Activated T-helper 2 cell treated with anti-CD3 and anti-CD28 coated beads, Interferon-gamma antibody, Interleukin-2, Interleukin-4, amounts not matched to agents 10 μg/mL and 5 μg/mL and 100 μg/mL, durations not matched to agents 14 hours and 24 hours and 36 hours (primary cell): ENCODE measurements at places on chromosomes 13 and 19. TPM values are rescaled to one million over a fixed set of nuclear protein-coding genes. Genes with fewer than 3 reads are reported as not detected.

- peak within 1 kb of the TSS; percentile 67 for H3K4me3 ChIP-seq
- peaks cover 4% of the 10 kb centered on the region for H3K4me1 ChIP-seq
- no peaks in the 10 kb centered on the region for H3K36me3 ChIP-seq
Observed at GRCh38 chr13:96053003-96053703, at the start of gene UGGT2. TSS of gene UGGT2 (minus strand) at chr13:96053401. CDS start at chr13:96053312, 89 bp downstream.

The TOMM40 gene
- total RNA-seq: 152 and 156 TPM in 2 replicates

The CRYL1 gene
- total RNA-seq: 8.7 TPM in 2 replicates

- H3K4me3 ChIP-seq: no peak overlapping the region
- H3K36me3 ChIP-seq: no peaks in the 10 kb centered on the region
- H3K4me1 ChIP-seq: peaks cover 40% of the 10 kb centered on the region
- H3K27ac ChIP-seq: peak overlapping the region; percentile 86
Observed at GRCh38 chr19:18046059-18046718, 38.2 kb downstream of the ARRDC2 start.

DNA sequence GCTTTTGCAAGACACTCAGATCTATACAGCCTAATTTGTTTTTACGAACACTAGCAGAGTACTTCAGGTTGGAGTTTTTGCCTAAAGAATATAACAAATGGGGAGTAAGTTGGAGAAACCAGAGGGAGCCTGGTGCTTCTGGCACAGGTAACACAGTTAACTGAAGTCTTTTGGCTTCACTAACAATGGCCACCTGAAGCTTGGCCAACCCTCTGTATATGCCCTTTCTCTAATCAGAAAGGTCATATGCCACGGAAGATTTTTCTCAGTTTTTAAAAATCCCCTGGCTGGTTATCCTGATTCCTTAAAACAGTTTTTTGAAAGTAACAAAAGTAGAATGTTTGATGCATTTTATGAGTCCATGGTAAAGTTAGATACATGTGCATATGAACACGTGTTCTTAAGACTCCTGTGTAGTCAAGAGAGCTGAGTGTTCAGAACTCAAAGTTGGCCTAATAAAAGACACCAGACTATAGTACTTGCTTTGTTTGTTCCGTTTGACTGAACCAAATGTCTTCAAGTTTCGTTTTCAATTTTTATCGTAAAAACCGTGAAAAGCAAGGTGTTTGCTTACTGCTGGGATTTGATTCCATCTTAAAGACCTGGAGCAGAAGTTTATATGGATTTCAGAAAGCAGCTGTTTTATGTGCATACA is 137.5 kb downstream of the KCNRG start:
- DNase-seq: no peak
- H3K27ac ChIP-seq: no peak overlapping the region
- H3K4me1 ChIP-seq: peaks cover 7% of the 10 kb centered on the region
- peaks cover 65% of the 10 kb centered on the region for H3K27me3 ChIP-seq
- no peaks in the 10 kb centered on the region for H3K36me3 ChIP-seq
- no peak overlapping the region for H3K4me3 ChIP-seq

DNA sequence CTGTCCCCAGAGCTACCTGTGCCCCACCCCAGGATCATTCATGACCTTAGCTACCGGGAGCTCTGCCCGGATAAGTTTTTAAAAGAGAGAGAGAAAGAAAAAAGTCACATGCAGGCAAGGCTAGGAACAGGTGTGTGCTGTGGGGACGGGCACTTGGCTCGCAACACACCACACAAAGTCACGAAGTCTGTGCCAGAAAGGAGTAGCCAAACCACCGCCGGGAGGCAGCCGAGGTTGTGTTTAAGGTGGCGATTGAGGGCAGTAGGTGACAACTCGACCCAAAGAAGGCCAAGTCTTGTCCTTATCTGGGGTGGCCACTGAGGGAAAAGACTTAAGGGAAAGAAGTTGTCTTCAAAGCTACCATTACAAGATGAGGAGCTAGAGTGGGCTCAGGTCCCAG is 4.6 kb upstream of the TSHZ3 start:
- no peak for DNase-seq
- H3K36me3 ChIP-seq: no peaks in the 10 kb centered on the region
- H3K27me3 ChIP-seq: peaks cover 64% of the 10 kb centered on the region
- H3K27ac ChIP-seq: no peak overlapping the region

The B3GNT3 gene
- not detected in 2 replicates for total RNA-seq

- H3K27ac ChIP-seq: peak overlapping the region; percentile 93
- peaks cover 29% of the 10 kb centered on the region for H3K36me3 ChIP-seq
- peak overlapping the region; percentile 90 for H3K4me3 ChIP-seq
- DNase-seq: peak; percentile 80
- no peaks in the 10 kb centered on the region for H3K27me3 ChIP-seq
- H3K4me1 ChIP-seq: peaks cover 25% of the 10 kb centered on the region
Observed at GRCh38 chr19:48169578-48169938, 586 bp downstream of the LIG1 start.

DNA sequence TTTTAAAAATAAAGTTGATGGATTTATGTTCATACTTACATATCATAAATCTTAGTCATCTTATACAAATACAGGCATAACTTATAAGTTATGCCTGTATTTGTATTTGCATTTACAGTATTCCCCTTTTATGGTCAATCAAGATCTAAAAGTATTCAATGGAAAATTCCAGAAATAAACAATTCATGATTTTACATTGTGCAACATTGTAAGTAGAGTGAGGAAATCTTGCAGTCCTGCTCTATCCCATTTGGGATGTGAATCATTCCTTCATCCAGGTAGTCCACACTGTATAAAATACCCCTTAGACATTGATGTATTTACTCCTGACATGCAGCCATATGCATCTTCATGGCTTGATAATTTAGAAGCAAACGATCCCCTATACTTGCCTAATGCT is 795.3 kb downstream of the SLITRK1 start:
- H3K4me1 ChIP-seq: no peaks in the 10 kb centered on the region
- H3K36me3 ChIP-seq: no peaks in the 10 kb centered on the region
- no peak overlapping the region for H3K27ac ChIP-seq

The MAP2K2 gene
- 131 and 141 TPM in 2 replicates for total RNA-seq

DNA sequence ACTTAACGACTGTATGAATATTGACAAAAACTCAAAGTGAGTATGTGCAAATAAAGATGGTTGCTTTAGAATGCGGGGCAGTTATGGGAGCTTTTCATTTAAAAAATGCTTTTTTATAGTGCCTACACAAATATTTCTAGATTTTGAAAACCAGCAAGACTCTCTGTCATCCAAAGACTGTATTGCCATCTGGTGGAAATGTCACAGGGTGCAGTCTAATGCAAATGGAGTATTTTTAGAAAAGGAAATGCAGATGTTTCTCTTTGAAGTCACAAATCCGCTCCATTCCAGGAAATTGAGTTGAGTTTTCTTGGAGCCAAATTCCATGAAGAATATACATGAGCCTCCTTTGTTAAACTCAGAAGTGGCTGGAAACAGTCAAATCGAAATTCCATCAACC is 2.3 kb upstream of the C1QTNF9B start:
- H3K4me1 ChIP-seq: peaks cover 3% of the 10 kb centered on the region
- H3K36me3 ChIP-seq: no peaks in the 10 kb centered on the region
- H3K4me3 ChIP-seq: no peak overlapping the region
- no peak for DNase-seq

The ZNF221 gene
- total RNA-seq: 0.92 and 1.4 TPM in 2 replicates

DNA sequence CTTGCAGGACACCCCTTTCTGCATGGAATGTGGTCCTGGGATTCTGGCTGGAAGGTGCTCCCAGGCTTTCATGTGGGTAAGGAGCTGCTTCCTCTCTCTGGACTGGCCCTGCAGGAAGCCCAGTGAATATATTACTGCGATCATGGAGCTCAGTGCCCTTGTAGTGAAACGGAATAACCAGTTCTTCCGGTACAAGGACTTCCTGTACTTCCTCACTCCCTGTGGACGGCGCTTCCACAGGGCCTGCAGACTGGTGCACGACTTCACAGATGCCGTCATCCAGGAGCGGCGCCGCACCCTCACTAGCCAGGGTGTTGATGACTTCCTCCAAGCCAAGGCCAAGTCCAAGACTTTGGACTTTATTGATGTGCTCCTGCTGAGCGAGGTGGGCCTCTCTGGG is 8.0 kb downstream of the CYP4F8 start:
- H3K27ac ChIP-seq: no peak overlapping the region
- no peaks in the 10 kb centered on the region for H3K27me3 ChIP-seq
- no peaks in the 10 kb centered on the region for H3K36me3 ChIP-seq
- H3K4me3 ChIP-seq: no peak overlapping the region

The IGFL2 gene
- 0.46 TPM in 1 of 2 replicates, not detected in the other for total RNA-seq

The SCN1B gene
- total RNA-seq: 2.7 and 3.6 TPM in 2 replicates

The ZNF566 gene
- total RNA-seq: 7.3 and 7.7 TPM in 2 replicates

DNA sequence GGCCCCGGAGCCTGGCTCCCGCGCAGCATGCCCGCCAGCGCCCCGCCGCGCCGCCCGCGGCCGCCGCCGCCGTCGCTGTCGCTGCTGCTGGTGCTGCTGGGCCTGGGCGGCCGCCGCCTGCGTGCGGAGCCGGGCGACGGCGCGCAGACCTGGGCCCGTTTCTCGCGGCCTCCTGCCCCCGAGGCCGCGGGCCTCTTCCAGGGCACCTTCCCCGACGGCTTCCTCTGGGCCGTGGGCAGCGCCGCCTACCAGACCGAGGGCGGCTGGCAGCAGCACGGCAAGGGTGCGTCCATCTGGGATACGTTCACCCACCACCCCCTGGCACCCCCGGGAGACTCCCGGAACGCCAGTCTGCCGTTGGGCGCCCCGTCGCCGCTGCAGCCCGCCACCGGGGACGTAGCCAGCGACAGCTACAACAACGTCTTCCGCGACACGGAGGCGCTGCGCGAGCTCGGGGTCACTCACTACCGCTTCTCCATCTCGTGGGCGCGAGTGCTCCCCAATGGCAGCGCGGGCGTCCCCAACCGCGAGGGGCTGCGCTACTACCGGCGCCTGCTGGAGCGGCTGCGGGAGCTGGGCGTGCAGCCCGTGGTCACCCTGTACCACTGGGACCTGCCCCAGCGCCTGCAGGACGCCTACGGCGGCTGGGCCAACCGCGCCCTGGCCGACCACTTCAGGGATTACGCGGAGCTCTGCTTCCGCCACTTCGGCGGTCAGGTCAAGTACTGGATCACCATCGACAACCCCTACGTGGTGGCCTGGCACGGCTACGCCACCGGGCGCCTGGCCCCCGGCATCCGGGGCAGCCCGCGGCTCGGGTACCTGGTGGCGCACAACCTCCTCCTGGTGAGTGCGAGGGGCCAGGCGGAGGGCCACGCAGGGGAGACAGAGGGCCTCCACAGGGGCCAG is at the start of gene KL:
Gene KL, plus strand, starts transcription at position 10 of the 909 bp plus-strand sequence. Its CDS starts 18 bp downstream, at position 28.
- no peak for DNase-seq
- peak within 1 kb of the TSS; percentile 36 for H3K27ac ChIP-seq
- H3K36me3 ChIP-seq: no peaks in the 10 kb centered on the region
- H3K27me3 ChIP-seq: peaks cover 65% of the 10 kb centered on the region
- peak within 1 kb of the TSS; percentile 74 for H3K4me3 ChIP-seq
